ENCODE measurements at places on chromosomes 1 and 21.
A peak's percentile ranks its signal among the peaks of the same experiment; 100 is the strongest.

DNA sequence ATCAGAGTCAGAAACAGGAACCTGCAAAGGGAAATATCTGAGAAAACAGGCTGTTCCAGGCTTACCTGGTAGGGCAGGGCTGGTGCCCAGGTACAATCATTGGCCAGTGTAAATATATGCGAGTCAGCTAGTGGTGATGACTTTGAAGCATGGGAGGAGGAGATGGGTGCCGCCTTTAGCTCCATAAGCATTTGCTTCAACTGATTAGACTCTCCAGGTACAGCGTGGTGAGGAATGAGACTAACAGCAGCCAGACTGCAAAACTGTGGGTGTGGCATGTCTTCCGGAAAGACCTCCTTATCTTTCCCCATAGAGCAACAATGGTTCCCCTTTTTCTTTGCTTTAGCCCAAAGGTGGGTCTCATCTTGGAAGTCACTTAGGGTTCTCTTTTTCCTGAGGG, 137.2 kb downstream of the LRIG2 start:
- peaks cover 17% of the 10 kb centered on the region for H3K27me3 ChIP-seq
- no peaks in the 10 kb centered on the region for H3K36me3 ChIP-seq
- no peak overlapping the region for H3K4me3 ChIP-seq
- DNase-seq: no peak
- no peak overlapping the region for H3K27ac ChIP-seq

GRCh38 chr1:244231193-244231571, 180.1 kb downstream of the ZBTB18 start:
- H3K36me3 ChIP-seq: no peaks in the 10 kb centered on the region
- H3K4me1 ChIP-seq: no peaks in the 10 kb centered on the region

GRCh38 chr1:166730299-166730888, 108.9 kb upstream of the POGK start:
- peaks cover 2% of the 10 kb centered on the region for H3K36me3 ChIP-seq
- no peak for DNase-seq
- no peaks in the 10 kb centered on the region for H3K4me1 ChIP-seq
- H3K4me3 ChIP-seq: no peak overlapping the region
- H3K27ac ChIP-seq: no peak overlapping the region
- peaks cover 19% of the 10 kb centered on the region for H3K27me3 ChIP-seq

DNA sequence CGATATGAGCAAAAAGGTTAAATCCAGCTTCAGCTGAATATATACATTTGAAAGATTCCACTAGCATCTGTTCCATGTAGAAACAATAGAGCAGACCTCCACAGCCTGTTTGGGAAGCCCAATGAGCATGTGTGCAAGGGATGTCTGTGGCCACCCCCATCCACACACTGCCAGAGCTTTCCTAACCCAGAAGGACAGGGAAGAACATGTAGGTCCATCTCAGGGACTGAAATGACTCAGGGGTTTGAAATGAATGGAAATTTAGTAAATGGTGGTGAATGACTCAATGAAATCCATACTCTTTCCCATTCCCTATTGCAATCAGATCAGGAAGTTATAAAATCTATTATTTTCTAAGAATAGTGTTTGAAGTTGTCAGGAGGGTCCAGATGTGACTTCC, 397.2 kb downstream of the DUSP10 start:
- no peak overlapping the region for H3K27ac ChIP-seq
- H3K4me1 ChIP-seq: no peaks in the 10 kb centered on the region
- no peak overlapping the region for H3K4me3 ChIP-seq

GRCh38 chr1:152029144-152029928, 7.5 kb downstream of the S100A11 start:
- no peaks in the 10 kb centered on the region for H3K27me3 ChIP-seq
- H3K4me1 ChIP-seq: peaks cover 57% of the 10 kb centered on the region
- no peak overlapping the region for H3K4me3 ChIP-seq
- peak overlapping the region; percentile 86 for H3K27ac ChIP-seq
- H3K36me3 ChIP-seq: peaks cover 46% of the 10 kb centered on the region

- no peaks in the 10 kb centered on the region for H3K36me3 ChIP-seq
- peaks cover 52% of the 10 kb centered on the region for H3K4me1 ChIP-seq
- H3K4me3 ChIP-seq: no peak overlapping the region
- no peaks in the 10 kb centered on the region for H3K27me3 ChIP-seq
Observed at GRCh38 chr21:41924368-41924754, 29.5 kb downstream of the C2CD2 start.

GRCh38 chr1:205030241-205030640, 12.8 kb upstream of the CNTN2 start:
- H3K4me1 ChIP-seq: no peaks in the 10 kb centered on the region
- no peak overlapping the region for H3K4me3 ChIP-seq
- H3K36me3 ChIP-seq: no peaks in the 10 kb centered on the region

- H3K27me3 ChIP-seq: peaks cover 30% of the 10 kb centered on the region
- peaks cover 3% of the 10 kb centered on the region for H3K4me1 ChIP-seq
- DNase-seq: no peak
- H3K36me3 ChIP-seq: no peaks in the 10 kb centered on the region
Observed at GRCh38 chr1:175470591-175470990, 272.8 kb downstream of the TNR start.

- H3K36me3 ChIP-seq: no peaks in the 10 kb centered on the region
- no peak overlapping the region for H3K27ac ChIP-seq
- H3K4me3 ChIP-seq: no peak overlapping the region
- no peak for DNase-seq
- peaks cover 16% of the 10 kb centered on the region for H3K4me1 ChIP-seq
- no peaks in the 10 kb centered on the region for H3K27me3 ChIP-seq
Observed at GRCh38 chr1:43293176-43293575, 7.6 kb upstream of the TIE1 start.
